ENCODE measurements at places on chromosomes 7 and 10. TPM values are rescaled to one million over a fixed set of nuclear protein-coding genes. Genes with fewer than 3 reads are reported as not detected.
A peak's percentile ranks its signal among the peaks of the same experiment; 100 is the strongest.

DNA sequence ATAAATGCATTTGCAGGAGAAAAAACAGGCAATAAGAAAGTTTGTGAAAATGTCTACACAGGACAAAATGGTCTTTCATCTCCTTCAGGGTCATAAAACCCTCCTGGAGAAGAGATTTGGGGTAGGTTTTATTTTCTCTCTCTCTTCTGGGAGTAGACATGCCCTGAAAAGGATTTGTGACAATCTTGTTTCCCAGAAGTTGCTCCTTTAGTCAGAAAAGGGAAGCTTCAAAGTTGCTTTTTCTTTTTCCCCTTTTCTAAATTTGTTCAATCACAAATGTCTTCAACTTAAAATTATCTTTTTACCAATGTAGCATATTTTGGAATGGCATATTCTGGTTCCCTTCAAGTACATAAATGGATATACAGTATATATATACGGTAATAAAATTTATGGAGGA, 9.4 kb upstream of the ANKRD22 start:
- no peak for DNase-seq
- no peak overlapping the region for H3K27ac ChIP-seq
- H3K4me3 ChIP-seq: no peak overlapping the region
- no peaks in the 10 kb centered on the region for H3K4me1 ChIP-seq
- no peaks in the 10 kb centered on the region for H3K36me3 ChIP-seq

DNA sequence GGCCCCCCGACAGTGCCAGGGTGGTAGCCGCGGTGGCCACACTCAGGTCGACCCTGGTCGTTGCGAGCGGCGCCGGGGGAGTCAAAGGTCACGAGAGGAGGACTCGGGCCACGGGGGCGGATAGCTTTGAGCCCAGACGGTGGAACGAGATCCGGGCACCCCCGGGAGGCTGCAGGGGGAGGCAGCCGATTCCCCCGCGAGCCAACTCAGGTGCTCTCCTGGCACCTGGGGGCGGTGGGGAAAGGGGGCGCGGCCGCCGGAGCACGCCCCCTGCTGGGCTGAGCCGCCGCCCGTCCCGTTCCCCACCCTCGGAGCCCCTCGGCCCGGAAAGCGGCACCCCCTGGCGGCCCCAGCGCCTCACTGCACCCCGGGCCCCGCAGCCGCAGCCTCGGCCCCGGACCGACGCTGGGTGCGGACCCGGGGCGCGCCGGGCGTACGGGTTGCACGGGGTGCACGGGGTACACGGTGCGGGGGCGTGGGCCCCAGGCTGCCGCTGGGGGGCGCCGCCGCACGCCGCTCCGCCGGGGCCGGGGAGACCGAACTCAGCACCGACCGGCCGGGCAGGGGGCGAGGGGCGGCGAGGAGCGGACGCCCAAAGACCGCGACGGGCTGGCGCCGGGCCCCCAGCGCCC, 521 bp upstream of the NYAP1 start:
- H3K27me3 ChIP-seq: peaks cover 6% of the 10 kb centered on the region
- H3K4me1 ChIP-seq: peaks cover 21% of the 10 kb centered on the region
- H3K4me3 ChIP-seq: peak overlapping the region; percentile 49
- DNase-seq: peak; percentile 96
- no peaks in the 10 kb centered on the region for H3K36me3 ChIP-seq

The SH2D4B gene
- total RNA-seq: 0.23 TPM

DNA sequence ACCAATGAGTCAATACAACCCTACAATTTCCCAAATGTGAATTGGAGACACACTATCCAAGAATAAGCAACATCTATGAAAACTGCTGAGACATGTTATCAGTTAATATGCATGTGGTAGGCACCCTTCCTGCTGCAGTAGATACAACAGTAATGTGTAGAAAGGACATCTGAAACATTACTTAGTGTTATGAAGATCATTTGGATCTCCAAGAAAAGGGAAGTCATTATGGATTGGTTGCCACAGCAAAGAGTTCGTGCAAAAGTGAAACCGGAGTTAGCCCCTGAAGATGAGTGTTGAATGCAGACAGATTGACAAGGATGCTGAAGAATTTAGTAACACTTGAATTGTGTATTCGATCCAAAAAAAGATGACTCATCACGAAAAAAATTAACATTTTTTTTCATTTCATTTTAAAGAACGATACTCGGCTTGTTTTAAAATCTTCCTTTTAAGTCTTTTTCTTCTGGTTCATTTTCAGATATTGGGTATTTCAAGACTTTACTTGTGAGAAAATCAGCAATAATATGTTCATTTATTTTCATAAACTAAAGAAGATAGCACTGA, 322.4 kb upstream of the KLF6 start:
- no peak overlapping the region for H3K27ac ChIP-seq
- DNase-seq: no peak
- no peak overlapping the region for H3K4me3 ChIP-seq
- no peaks in the 10 kb centered on the region for H3K4me1 ChIP-seq
- no peaks in the 10 kb centered on the region for H3K27me3 ChIP-seq

The CALU gene
- 177 TPM for total RNA-seq

The VIPR2 gene
- total RNA-seq: 0.47 TPM

DNA sequence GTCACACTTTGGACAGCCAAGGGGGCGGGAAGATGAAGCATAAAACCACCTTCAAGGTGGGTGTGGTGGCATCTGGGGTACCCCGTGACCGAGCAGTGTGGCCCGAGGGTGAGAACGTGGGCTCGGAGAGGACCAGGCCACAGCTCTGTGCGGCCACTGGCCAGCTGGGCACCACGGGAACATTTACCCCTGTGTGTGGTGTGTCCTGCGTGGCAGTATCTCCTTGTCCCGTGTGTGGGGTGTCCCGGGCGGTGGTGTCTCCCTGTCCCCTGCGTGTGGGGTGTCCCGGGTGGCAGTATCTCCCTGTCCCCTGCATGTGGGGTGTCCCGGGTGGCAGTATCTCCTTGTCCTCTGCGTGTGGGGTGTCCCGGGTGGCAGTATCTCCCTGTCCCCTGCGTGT, 570.3 kb downstream of the DNAJB6 start:
- DNase-seq: no peak
- H3K36me3 ChIP-seq: no peaks in the 10 kb centered on the region
- no peaks in the 10 kb centered on the region for H3K4me1 ChIP-seq
- no peak overlapping the region for H3K27ac ChIP-seq

- DNase-seq: no peak
- no peaks in the 10 kb centered on the region for H3K36me3 ChIP-seq
- no peak overlapping the region for H3K4me3 ChIP-seq
- H3K27me3 ChIP-seq: no peaks in the 10 kb centered on the region
Measured at GRCh38 chr10:69612760-69613159, 17.3 kb upstream of the FAM241B start.

The KNDC1 gene
- total RNA-seq: 10.4 TPM

DNA sequence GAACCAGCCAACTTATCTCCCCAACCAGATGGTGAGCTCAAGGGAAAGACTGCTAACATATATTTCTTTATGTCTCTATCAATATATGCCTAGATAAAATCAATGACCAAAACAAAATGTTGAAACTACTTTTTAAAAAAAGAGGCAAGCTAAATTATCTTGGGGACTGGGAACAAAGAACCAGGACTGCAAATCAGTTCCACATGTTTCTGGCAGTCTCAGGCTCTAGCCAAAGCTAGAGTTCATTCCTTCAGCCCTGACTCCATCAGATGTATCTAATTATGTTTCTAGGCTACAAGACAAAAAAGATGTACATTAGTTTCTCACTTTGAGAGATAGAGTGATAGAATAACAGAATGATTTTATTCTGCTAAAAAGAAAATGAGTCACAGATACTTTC, 1290.3 kb upstream of the SORCS1 start:
- no peaks in the 10 kb centered on the region for H3K27me3 ChIP-seq
- H3K36me3 ChIP-seq: no peaks in the 10 kb centered on the region
- DNase-seq: no peak
- H3K27ac ChIP-seq: no peak overlapping the region
- H3K4me3 ChIP-seq: no peak overlapping the region

GRCh38 chr10:121788717-121789116, 139.1 kb downstream of the ATE1 start:
- peaks cover 17% of the 10 kb centered on the region for H3K36me3 ChIP-seq
- H3K27me3 ChIP-seq: no peaks in the 10 kb centered on the region
- no peak overlapping the region for H3K27ac ChIP-seq
- DNase-seq: no peak
- H3K4me1 ChIP-seq: no peaks in the 10 kb centered on the region

All from left lung (tissue), 14 donors.